Activated T-helper 1 cell treated with Interleukin-2 at 50 U/mL for 16 hours (primary cell): ENCODE measurements at places on chromosomes 4 and X.

- DNase-seq, result no peak
These were observed 15.9 kb downstream of the MID1IP1 start for GRCh38 chrX:38817004-38817703.

DNA sequence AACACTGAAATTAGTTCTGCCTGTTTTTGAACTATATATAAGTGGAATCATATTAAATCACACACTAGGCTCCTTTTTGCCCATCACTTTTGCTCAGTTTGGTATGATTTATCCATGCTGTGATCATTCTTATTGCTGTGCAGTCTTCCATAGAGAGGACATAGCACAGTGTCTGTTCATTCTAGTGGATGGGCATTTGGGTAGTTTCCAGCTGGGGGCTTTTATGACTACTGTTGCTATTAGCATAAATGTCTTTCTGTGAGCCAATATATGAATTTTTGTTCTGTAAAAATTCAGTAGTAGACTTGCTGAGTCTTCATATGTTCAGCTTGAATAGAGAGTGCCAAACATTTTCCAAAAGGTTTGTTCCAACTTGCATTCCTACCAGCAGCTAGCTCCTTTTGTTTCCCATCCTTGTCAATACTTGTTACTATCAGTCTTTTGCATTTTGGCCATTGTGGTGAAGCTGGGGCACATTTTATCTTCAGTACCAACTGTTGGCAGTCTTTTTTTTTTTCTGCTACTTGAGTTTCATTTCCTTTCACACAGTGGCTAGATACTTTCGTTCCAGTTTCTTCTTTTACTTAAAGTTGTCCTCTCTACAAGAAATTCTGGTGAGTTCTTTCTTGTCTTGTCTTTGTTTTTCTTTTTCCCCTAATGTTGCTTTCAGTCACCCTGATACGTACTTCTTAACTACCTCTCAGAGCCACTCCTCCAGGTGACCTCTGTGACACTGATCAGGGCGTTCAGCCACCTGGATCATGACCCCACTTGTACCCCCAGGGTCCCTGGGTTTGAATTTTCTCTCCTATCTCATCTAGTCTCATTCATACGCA, 87.0 kb downstream of the ANXA3 start:
- DNase-seq, result no peak

GRCh38 chrX:9678215-9678965, 87.3 kb downstream of the GPR143 start:
- DNase-seq, result no peak

- DNase-seq, result no peak
These were observed 46.3 kb downstream of the ALPK1 start for GRCh38 chr4:112343330-112344080.

GRCh38 chrX:38675856-38676255, 114.5 kb downstream of the TSPAN7 start:
- no peak for DNase-seq
